ENCODE measurements at places on chromosomes 1 and 21. TPM values are rescaled to one million over a fixed set of nuclear protein-coding genes. Genes with fewer than 3 reads are reported as not detected.
A peak's percentile ranks its signal among the peaks of the same experiment; 100 is the strongest.

- DNase-seq, result no peak
Measured at GRCh38 chr1:210237479-210237878, 4.9 kb downstream of the SERTAD4 start.

- peak; percentile 17 for DNase-seq
Measured at GRCh38 chr21:36854391-36854790, 112.1 kb downstream of the HLCS start.

DNA sequence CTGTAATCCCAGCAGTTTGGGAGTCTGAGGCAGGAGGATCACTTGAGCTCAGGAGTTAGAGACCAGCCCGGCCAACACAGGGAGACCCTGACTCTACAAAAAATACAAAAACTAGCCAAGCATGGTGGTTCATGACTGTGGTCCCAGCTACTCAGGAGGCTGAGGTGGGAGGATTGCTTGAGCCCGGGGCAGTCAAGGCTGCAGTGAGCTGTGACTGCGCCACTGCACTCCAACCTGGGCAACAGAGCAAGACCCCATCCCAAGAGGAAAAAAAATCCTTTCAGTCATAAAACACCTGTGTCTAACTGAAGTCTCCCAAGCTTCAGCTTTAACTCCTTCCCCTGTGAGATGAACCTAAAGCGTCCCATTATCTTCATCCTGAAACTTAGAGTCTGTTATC lies 33.1 kb upstream of the GOLT1A start:
- no peak for DNase-seq

DNA sequence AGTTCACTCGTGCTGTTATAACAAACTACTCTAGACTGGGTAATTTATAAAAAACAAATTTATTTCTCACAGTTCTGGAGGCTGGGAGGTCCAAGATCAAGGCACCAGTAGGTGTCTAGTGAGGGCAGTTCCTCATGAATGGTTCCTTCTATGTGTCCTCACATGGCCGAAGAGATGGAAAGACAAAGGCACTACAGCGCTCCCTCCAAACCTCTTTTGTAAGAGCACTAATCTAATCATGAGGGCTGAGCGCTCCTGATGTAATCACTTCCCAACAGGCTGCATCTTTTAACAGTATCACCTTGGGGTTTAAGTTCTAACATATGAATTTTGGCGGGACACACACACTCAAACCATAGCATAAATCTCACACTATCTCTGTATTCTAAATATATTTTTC lies 54.0 kb upstream of the KANK4 start:
- no peak for DNase-seq

- no peak for DNase-seq
Measured at GRCh38 chr1:33030575-33030974, 6.1 kb downstream of the AK2 start.

- no peak for DNase-seq
Measured at GRCh38 chr1:245858022-245858721, 648.9 kb downstream of the SMYD3 start.

- DNase-seq, result no peak
Measured at GRCh38 chr1:233607252-233608119, 6.4 kb upstream of the KCNK1 start.

GRCh38 chr1:4602462-4603294 lies 51.7 kb upstream of the AJAP1 start:
- peak; percentile 37 for DNase-seq

LIN28A gene
- total RNA-seq, result not detected

TARDBP gene
- 102 TPM for total RNA-seq

PDPN gene
- 5.9 TPM for total RNA-seq

ESPN gene
- not detected for total RNA-seq

COL24A1 gene
- 0.78 TPM for total RNA-seq

ZMYND12 gene
- not detected for total RNA-seq

RXRG gene
- total RNA-seq, result 0.31 TPM

ETV3L gene
- total RNA-seq, result not detected

MAN1A2 gene
- total RNA-seq, result 127 TPM

Measured in occipital lobe (tissue), 3 donors.